ENCODE measurements at places on chromosomes 2 and 18.

DNA sequence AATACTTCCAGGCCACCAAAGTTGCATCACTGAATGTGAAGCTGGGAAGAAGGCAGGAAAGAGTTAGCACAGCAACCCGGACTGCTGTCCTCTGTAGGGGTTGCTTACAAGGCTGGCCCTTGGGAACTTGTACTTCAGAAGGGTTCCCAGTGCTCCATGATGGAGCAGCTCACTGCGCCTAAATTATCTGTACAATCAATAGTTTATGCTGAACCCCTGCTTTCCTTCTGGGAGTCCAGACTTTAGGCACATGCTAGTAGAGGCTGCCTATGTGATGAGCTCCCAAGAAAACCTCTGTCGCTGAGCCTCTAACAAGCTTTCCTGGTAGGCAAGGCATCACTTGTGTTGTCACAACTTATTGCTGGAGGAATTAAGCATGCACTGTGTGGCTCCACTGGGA, 34.3 kb downstream of the XDH start:
- no peak for DNase-seq

- DNase-seq, result no peak
Measured at GRCh38 chr2:98484121-98484557, 39.5 kb downstream of the INPP4A start.

DNA sequence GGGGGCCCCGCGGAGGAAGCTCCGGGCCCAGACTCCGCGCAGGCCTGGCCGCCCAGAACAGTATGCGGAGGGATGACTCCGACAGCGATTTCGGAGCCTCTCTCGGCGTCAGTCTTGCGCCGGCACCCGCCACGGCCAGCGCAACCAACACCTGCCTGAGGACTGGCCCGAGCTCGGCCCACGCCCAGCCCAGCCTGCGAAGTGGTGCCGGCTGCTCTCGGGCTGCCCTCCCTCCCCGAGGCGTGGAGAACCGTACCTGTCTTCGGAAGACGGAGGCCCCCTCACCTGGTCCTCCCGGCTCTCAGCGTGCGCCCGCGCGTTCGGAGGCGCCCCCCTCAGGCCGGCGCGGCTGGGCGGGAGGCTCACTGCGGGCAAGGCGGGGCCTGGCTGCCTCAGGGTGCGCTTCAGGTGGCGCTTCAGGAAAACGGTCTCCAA, at the start of gene M1AP:
Gene M1AP, minus strand, starts transcription at position 322 of the 435 bp plus-strand sequence. CDS start 8,055 bp downstream, outside the sequence.
- no peak for DNase-seq

DNA sequence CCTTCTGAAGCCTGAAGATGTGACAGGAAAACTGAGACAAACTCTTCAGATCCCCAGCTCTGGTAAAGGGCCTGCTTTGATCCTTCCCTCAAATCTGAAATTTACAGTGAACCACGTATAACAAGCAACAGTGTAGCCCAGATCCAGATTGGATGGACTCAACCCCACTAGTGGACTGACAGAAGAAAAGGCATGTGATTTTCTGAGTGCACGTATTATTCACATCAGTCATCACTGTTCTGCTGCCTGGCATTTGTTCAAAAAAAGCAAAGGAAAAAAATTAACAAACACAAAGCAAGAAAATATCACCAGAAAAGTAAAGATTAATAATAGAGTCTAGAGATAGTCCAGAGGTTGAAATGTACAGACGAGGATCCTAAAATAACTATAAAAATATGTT, 87.6 kb downstream of the CYRIA start:
- no peak for DNase-seq

Data from EL (cell line).